Activated CD4-positive, alpha-beta T cell treated with anti-CD3 and anti-CD28 coated beads for 4 hours (primary cell): ENCODE measurements at places on chromosomes 4 and X.

DNA sequence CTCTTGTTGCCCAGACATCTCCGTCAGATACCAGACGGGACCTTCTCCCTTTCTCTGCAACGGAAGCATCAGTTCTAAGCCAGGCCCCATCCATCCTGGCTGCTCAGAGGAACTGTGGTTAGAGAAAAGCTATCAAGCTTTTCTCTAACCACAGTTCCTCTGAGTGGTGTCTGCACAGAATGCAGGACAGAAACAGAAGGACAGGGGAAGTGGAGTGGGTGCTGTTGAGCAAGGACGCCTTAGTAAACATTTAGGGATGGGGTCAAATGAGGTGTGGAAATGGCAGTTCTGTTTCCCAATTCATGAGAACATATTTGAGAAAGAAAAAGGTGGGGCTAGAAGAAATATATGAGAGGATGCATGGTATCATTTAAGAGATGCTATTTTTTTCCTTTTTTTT, 283.8 kb downstream of the CRLF2 start:
- no peak for DNase-seq

DNA sequence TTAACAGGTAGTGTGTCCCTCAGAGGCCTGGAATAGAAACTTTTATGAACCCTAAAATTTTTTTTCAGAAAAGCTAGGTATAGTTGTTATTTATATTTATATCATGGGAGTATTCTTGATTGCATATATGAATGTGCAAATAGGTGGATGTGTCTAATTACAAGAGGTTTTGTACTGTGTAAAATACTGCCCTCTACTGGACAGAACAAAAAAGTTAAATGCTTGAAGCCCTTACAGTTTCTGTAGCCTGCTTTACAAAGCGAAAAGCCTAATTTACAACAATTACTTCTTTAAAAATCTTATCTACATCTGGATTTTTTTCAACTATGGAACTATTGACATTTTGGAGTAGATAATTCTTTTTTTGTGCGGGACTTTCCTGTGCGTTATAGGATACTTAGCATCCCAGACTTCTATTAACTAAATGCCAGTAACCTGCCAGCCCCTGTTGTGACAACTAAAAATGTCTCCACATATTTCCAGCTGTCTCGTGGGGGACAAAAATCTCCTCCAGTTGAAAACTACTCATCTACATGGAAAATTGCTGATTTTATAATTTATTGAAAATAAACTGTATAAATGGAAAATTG, 35.1 kb downstream of the ENPEP start:
- no peak for DNase-seq

DNA sequence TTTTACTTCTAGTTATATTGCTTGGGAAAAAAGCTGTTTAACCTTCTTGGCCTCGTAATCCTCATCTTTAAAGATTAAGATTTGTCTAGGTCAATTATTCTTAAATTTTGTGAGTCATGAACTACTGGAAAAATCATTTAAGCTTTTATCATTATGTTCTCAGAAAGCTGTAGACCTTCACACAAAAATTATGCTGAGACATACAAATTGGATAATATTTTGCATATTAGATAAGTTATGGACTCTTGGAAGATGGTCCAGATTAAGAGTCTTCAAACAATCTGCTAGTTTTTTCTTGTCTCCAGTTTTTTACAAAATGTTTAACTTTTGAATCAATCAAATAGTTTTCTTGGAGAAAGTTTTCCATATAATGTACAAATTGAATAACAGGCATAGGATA, 108.1 kb upstream of the NEIL3 start:
- no peak for DNase-seq

- DNase-seq, result no peak
These were observed 120.3 kb upstream of the AFF2 start for GRCh38 chrX:148380107-148380506.
